ENCODE measurements at places on chromosomes 12 and 14.

GRCh38 chr14:74015176-74015575 lies 3.9 kb downstream of the ENTPD5 start:
- no peak for DNase-seq

DNA sequence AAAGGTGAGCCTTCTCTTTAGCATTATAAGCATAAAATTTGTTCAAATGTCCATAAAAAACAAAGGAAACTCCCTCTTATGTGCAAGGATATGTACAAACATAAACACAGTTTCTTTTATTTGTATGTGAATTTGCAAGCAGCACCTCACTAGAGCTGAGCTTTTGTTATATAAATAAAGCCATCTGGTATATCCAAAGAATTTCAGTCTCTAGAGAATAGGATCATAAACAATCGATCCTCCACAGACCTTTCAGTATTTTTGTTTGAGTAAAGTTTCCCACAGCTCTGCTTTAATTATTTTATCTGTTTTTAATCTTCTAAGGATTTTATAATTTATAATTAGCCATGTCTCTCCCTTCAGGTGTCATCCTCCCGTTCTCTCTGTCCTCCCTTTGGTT lies 89.2 kb downstream of the OTOGL start:
- DNase-seq: no peak

DNA sequence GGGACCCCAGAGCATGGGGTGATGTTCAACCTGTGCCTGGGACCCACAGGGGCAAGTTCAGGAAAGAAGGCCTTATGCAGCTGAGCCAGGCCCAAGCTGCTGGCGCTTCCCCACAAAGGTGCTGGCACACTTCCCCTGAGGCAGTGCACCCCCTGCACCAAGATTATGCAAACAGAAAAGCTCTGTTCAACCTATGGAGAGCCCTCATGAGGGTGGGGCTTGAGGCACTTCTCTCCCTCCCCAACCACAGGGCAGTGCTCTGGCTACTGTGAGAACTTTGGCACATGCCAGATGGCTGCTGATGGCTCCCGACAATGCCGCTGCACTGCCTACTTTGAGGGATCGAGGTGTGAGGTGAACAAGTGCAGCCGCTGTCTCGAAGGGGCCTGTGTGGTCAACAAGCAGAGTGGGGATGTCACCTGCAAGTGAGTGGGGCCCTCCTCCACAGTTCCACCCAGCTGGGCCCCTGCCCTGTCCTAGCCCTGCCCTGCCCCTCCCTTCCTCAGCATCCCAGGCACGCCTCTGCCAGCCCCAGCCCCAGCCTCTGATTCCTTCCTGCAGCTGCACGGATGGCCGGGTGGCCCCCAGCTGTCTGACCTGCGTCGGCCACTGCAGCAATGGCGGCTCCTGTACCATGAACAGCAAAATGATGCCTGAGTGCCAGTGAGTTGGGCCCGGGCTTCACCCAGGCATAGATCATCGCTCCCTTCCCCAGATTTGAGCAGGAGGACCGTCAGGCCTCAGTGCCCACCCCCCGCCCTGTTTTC lies 5.5 kb upstream of the NXPH4 start:
- DNase-seq: no peak

DNA sequence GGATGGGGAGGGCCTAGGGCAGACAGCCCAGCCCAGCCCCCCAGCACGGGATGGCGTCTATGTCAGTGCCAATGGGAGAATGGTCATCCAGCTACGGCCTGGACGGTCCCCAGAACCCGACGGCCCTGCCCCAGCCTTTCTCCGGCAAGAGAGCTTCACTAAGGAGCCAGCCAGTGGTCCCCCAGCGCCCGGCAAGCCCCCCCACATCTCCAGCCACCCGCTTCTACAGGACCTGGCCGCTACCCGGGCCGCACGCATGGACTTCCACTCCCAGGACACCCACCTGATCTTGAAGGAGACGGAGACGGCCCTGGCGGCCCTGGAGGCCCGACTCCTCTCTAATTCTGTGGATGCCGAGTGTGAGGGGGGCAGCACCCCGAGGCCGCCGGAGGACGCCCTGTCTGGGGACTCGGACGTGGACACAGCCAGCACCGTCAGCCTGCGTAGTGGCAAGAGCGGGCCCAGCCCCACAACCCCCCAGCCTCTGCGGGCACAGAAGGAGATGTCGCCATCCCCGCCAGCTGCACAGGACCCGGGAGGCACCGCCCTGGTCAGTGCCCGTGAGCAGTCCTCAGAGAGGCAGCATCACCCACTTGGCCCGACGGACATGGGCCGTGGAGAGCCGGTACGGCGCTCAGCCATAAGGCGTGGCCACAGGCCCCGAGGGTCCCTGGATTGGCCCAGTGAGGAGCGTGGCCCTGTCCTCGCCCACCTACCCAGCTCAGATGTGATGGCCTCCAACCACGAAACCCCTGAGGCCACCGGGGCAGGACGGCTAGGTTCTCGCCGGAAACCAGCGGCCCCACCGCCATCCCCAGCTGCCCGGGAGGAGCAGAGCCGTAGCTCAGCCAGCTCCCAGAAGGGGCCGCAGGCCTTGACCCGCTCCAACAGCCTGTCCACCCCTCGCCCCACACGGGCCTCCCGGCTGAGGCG lies 21.9 kb downstream of the CEP170B start:
- DNase-seq: no peak

- DNase-seq: no peak
Measured at GRCh38 chr12:24974216-24974615, 25.3 kb upstream of the BCAT1 start.

GRCh38 chr12:27534765-27535161 lies 10.8 kb downstream of the PPFIBP1 start:
- DNase-seq: no peak

DNA sequence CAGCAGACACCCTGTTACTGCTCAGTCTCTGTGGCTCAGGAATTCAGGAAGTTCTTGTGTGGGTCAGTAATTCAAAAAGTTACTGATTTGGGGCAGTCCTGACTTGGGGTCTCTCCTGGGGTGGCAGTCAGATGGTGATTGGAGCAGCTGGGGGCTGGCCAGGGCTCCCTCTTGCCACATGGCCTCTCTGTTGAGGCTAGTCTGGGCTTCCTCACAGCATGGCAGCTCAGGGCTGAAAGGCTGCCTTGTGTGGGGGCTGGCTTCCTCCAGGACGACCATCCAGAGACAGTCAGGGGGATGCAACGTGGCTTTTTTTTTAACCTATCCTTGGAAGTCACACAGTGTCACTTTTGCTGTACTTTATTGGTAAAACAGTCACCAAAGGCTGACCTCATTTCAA lies 61.3 kb downstream of the CACNA1C start:
- no peak for DNase-seq

GRCh38 chr14:68257969-68258368 lies 438.4 kb downstream of the RAD51B start:
- no peak for DNase-seq

GRCh38 chr12:19288603-19289244 lies 150.6 kb upstream of the AEBP2 start:
- no peak for DNase-seq

DNA sequence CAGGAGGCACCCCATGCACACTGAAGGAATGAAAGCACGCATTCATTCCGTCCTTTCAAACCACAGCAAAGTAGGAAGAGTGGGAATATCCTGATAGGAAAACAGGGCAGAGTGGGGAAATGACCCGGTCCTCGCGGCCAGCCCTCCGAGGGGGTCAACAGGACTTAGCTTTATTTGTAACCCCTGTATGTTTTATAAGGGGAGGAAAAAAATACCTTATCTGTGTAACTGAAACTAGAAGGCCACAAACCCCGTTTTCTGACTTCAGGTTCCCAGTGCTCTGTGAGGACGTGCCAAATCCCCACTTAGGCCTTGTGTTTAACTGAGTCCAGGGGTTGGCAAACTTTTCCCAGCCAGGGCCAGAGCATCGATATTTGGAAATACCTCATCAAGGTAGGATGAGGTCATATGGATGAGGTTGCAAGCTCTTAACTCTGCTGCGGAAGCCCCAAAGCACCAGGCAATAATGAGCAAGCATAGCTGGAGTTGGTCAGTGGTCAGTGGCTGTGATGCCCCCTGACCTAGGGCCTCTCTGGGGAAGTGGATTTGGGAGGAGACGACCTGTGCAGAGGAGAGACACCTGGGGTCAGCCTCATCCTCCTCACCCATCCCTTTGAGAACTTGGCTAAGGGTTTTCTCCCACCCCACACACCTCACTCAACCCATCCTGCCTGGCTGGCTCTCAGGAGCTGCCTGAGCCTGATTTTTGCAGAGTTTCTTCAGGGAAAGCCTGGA lies 58.5 kb downstream of the RBM19 start:
- DNase-seq: no peak

GRCh38 chr14:22314183-22314820 lies 274.7 kb downstream of the DAD1 start:
- DNase-seq: no peak

DNA sequence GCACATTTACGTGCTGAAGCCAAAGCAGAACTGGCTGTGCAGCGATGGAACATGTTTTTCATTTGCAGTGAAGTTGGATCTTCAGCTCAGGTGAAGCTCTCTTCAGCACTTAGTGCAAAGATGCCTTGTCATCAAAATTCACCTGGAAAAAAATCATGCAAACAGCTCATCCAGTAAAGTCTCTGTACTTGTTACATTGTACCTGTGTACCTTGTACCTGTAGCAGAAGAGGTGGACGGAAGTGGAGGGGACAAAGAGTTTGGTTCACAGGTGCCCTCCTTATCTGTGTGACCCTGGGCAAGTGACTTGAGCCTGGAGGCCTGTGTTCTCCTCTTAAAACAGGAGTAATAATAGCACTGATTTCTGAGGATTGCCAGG lies 54.0 kb downstream of the ADGRD1 start:
- DNase-seq: no peak

- DNase-seq: no peak
Measured at GRCh38 chr12:75526655-75527511, 15.5 kb upstream of the KRR1 start.

DNA sequence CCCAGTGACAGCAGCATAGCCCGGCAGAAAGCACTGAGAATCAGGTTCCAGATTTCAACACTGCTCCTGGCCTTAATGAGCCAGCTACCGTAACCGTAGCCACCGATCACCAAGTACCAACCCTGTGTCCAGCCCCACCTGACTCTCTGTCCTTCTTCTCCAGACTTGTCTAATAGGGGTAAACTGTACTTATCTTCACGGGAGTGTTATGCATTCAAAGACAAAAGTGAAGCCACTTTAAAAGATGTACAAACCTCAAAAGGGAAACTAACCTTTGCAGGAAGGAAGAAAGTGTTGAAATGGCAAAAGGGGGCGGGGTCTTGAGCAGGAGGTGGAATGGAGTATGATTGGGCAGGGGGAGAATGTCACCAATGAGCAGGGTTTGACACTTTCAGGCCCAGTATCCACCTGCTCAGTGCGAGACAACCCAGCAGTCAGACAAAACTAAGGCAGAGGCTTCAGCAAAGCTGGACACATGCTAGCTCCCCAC lies 226.1 kb downstream of the CHST11 start:
- DNase-seq: peak; percentile 54

DNA sequence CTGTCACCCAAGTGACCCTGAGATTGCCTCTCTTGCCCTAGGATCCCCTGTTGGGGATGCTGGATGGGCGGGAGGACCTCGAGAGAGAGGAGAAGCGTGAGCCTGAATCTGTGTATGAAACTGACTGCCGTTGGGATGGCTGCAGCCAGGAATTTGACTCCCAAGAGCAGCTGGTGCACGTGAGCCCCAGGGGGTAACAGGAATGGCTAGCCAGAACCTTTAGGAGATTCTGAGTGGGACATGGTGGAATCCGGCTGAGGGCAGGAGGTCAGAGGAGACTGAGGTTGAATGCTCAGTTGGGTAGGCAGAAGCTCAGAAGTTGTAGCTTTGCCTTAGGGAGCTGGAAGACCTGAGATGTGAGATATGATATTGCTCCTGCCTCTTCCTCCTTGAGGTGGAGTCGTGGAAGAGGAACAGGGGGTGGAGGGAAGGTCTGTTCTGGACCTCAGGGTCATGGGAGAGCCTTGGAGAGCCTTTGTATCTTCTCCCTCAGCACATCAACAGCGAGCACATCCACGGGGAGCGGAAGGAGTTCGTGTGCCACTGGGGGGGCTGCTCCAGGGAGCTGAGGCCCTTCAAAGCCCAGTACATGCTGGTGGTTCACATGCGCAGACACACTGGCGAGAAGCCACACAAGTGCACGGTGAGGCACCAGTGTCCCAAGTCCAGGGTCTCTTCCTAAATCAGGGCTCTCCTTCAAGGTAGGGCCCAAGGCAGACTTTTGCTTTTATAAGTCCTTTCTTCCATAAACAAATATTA lies 6.3 kb downstream of the GLI1 start:
- no peak for DNase-seq

DNA sequence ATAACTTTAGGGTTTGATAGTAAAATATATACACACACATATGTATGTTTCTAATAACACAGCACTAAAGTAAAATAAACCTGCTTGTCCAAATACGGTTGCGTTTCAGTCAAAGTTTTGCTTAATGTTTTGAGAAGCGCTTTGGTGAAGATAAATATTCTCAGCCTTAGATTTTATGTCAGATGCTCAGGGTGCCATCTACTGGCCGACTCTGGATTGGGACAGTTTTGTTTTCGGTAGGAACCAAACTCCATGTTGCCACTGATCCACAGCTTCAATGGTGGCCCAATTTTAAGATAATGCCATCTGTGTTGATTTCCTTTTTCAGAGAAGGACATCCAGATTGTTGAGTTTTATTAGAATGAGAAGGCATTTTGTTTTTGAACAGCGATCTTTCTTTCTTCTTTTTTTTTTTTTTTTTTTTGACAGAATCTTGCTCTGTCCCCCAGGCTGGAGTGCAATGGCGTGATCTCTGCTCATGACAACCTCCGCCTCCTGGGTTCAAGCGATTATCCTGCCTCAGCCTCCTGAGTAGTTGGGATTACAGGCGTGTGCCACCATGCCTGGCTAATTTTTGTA lies 43.1 kb downstream of the LLPH start:
- no peak for DNase-seq

DNA sequence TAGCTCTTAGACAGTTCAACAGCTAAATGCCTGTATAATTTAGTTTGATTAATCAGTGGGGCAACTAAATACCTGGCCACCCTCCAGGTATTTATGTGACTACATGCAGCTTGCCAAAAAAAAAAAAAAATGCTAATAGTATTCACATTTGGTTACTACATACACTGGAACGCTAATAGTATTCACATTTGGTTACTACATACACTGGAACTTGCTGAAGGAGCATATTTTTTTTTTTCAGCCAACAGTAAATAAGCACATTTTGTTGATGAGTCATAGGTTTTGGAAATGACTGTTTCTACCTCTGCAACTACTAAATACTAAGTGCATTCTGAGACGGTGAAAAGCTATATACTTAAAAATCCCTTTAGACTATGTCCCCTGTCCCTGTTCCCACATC lies 1172.3 kb downstream of the LRFN5 start:
- no peak for DNase-seq

DNA sequence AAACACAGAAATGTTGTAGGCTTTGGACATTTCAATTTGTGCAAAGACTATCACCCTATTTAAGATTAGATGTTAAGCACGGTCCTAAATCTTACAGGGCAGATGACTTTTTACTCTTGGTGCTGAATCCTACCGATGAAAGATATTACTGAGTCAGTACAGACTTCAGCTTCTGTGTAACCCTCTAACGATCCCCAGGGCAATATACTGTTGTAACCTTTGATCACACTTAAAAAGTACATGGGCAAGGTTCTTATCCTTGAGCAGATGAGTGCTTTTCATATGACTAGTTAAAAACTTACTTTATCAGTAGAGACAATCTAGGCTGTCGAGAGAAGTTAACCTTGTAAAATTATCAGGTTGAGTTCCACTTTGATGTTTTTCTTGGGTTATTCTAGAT lies 22.5 kb downstream of the PDE3A start:
- no peak for DNase-seq
